ENCODE measurements at places on chromosomes 2 and 18.

DNA sequence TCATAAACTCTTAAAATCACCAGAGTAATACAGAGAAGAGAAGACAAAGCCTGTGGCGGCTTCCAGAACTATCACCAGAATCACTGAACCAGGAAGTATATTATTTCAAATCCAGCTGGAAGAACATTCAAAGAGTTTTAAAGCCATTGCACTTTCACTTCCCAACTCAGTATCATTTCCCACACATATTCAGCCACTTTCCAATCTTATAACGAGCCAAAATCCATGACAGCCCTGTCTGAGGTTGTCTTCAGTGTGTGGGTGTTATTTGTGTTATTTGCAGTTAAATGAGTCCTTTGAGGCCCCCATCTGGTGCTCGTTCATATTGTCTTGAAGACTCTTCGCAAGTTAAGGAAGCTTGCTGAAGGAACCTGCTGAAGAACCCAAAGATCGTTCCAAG, 559.9 kb downstream of the TSN start:
- no peak for DNase-seq

GRCh38 chr18:79315596-79315995, 80.1 kb upstream of the NFATC1 start:
- no peak for DNase-seq

GRCh38 chr2:175500255-175500654, 318.7 kb upstream of the ATP5MC3 start:
- no peak for DNase-seq

DNA sequence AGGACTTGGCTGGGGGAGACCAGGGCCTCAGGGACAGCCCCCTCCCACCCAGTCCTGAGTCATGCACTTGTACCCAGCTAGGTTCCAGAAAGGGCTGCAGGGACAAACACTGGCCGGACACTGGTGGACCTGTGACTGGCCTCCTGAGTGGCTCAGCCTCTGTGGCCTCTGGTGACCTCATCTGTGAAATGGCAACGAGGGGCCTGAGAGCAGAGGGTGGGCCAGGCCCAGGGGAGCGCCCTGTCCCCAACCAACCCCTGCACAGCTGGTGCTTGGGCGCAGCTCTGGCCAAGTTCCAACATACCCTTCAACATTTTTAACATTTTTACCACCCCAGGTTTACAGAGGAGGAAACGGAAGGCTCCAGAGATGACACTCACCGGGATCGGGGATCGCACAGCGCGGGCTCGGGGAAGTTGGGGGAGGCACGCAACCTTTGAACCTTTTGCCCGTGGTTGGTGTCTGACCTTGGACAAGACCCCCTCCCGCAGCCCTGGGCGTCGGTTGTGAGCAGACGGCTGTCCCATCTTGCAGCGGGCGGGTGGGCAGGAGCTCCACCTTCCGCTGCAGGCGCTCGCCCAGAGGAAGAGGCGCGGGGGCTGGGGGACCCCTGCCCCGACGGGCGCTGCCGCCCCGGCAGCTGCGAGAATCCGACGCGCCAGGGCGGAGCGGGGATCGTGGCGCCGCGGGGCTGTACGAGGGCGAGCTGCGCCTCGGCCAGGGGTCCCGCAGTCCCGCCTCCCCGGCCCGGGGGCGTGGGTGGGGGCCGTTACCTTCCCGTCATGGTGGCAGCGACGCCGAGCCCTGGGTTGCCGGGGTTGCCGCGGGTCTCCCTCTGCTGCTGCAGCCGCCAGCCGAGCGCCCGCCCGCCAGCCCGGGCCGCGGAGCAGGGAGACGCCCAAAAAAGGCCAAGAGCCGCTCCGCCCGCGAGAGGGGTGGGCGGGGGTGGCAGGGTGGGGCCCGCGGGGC, 805 bp downstream of the LIMS2 start:
- DNase-seq = no peak

DNA sequence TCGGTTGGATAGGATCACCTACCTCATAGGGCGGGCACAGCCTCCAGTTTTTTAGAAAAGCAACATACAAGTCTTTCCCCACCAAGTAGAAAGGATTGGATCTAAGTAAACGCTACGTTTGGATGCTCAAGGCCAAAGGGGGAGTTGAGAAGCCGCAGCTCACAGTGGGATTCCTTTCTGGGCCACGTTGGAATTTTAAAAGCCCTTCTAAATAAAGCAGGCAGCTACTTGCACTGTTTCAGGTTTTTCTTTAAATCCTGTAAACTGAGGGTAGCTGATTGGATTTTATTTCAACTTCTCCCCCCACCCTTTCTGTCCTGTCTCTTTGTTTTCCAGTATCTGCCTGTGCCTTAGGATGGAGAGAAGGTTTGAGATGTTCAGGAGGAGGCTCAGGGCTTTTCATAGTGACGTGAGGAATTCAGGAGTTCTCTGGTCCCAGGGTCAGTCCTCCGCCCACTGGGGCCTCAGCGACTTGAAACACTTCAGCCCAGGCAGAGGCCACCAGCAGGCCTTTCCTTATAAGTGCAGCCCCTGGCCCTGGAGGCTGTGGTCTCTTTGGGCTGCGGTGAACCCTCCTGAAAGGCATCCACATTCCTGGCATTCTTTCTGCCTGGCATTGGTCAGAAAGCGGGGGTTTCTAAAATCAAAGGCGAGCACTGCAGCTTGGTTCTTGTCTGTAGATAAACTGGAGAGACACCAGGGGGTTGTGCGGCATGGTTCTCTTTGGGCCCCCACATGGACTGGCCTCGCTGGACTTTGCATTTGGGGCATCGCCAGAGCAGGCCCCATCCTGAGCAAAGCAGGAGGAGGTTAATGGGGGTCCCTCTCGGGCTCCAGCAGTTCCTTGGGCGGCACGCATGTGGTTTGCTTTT, 44.5 kb downstream of the SH3BP4 start:
- no peak for DNase-seq

DNA sequence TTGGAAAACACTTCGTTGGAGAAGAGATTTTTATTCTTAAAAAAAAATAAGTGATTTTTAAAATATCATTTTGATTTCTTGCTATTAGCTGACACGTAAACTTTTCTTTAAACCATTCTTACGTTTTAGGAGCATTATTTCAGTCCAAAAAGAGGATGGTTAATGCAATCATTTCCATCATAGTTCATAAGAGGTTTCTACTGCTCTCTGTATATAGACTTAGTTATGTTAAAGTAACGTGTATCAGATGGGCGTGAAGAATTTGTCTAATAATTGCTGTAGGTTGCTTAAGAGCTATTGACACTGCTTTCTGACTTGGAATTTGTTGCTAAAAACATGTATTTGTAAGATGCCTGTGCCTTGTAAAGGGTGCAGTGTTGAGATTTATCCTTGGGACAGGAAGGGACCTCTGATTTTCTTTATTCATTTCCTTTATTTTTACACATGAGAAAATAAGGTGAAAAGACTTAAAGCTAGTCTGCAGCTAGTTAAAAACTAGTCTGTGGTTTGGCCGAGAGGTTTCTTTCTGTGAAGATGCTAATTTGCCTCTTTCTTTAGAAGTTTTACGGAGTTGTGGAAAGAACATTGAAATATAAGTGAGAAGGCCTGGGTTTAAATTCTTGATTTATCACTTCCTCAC, 2.9 kb downstream of the ANKRD12 start:
- DNase-seq = no peak

DNA sequence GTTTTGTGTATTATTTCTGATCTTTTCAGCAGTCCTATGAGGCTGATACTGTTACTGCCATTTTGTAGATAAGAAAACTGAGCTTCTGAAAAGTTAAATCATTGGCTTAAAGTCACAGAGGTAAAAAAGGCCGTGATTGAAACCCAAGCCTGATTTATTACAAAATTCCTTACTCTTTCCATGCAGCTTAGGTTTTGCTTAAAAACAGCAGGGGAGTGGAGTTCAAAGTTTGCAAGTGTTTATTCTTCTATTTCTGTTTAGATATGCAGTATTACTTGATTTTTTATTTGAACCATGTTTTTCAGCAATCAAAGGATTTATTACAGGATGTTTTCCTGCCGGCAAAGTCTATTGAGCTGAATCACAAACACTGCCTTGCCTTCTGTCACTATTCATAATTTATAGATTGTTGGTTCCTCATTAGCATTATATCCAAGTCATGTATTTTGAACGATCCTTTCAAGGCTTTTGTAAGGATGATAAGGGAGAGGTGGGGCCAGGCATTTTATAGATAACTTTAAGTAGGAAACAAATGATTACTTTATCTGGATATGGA, 31.9 kb upstream of the MSTN start:
- DNase-seq = no peak

DNA sequence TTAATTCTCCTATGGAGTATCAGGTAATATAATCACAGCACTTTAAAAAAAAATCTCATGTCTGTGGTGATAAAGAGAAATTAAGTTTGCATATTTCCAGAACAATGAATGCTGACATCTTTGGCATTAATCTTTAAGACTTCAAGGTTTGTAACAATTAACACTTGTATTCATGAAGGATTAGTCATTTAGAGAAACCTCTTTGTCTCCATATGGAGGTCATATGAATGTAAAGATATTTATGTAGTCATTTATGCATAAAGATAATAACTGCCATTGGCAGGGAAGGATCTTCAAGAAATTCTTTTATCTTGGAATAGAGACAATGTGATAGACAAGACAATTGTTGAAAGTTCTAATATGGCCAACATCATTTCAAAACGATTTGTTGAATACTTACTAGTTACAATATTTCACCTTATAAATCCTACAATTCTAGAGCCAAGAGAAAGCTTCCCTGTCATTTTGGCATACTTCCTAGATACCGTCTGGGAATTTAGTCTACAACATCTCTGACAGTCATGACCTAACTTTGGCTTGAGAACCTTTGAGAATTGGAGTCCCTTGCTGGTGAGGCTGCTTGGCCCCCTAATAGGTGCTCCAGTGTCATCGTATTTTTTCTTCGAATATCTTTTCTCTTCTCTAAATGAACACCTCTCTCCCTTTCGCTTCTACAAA, 33.6 kb downstream of the RASGRP3 start:
- DNase-seq = no peak

DNA sequence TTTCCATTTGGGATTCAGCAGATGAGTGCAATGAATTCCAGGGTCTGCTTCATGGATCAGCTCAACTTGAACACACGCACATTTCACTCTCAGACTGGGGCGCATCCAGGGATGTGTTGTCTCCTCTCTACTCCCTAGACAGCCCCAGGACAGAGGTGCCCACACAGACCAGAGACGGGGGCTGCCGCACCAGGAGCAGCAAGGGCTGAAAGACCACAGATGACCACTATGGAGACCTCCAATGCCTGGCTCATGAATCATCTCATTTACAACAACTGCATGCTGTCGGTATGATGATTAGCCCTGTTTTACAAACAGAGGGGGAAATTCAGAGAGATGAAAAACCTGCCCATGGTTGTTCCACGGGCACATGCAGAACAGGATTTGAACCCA, 63.1 kb downstream of the CYP26B1 start:
- DNase-seq = no peak

- no peak for DNase-seq
Observed at GRCh38 chr2:69483696-69484095, 46.5 kb upstream of the NFU1 start.

DNA sequence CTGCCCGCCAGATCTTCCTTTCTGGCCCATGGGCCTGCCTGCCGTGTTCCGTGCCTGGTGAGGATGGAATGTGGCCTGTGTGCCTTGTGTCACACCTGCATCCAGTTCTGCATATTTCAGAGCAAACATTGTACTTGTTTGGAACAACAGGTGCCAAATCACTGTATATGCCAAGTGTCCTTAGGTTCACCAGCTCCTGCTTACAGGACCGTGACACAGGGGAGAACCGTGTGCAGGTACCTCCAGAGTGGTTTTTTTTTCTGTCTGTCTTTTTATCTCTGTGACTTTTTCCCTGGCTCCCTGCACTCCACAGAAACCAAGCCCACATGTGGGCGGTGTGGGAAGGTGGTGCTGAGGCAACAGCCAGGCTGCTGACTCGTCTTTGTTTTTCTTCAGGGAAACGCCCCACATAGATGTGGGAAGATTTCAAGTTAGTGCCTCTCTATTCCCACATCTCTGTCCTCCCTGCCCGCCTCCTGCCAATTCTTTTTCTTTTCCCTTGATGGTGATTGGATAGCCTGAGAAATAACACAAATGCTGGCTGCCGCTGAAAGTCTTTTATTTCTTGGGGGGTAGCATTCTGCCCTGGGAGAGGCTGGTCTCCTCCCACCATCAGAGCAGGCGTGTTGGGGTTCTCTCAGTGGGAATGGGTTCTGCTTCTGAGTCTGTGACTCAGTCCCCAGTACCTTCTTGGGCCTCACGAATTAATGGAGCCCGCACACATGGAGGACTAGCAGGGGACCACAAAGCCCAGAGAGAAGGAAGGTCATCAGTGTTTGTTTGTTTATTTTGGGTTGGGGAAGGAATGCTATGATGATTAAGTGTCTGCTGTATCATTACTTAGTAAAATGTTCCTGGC, 21.4 kb downstream of the GRHL1 start:
- no peak for DNase-seq

DNA sequence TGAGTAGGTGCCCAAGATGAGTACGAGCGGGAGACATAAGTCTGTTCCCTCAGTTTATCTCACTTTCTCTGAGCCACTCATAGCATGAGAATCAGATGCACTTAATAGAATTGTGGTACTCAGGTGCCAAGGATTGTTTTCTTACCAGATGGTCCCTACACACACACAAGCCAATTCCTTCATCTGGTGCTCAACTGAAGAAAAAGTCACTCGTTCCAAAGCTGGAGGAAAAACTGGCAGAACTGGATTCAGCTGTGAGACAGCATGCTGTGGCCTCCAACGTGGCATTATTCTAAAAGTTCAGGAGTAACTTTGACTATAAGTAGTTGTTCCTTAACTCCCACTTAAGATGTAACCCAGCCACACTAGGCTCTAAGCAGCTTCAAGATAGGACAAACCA, 33.4 kb upstream of the ABCA12 start:
- no peak for DNase-seq

DNA sequence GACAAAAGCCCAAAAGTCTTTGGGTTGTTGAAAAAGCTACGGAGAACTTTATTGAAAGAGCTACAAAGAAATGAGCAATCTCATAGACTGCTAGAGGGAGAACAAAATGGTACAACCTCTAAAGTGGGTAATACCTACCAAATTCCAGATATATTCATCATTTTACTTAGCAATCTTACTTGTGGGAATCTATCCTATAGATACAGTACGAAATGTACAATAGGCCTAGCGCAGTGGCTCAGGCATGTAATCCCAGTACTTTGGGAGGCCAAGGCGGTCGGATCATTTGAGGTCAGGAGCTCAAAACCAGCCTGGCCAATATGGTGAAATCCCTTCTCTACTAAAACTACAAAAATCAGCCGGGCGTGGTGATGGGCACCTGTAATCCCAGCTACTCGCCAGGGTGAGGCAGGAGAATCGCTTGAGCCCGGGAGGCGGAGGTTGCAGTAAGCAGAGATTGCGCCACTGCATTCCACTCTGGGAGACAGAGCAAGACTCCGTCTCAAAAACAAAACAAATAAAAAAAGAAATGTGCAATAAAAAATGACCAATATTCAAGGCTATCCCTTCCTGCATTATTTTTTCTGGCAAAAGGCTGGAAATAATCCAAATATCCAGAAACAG, 10.1 kb downstream of the EXOC6B start:
- DNase-seq = no peak

GRCh38 chr2:176407706-176408105, 138.5 kb downstream of the MTX2 start:
- DNase-seq = no peak

- DNase-seq = no peak
Observed at GRCh38 chr2:58460670-58461069, 219.5 kb upstream of the FANCL start.

GRCh38 chr2:66836851-66837250, 401.9 kb downstream of the MEIS1 start:
- no peak for DNase-seq
